ENCODE measurements at places on chromosomes 13 and 19.
A peak's percentile ranks its signal among the peaks of the same experiment; 100 is the strongest.

- no peak for DNase-seq
Measured at GRCh38 chr13:79387853-79388252, 18.2 kb downstream of the RBM26 start.

- DNase-seq: no peak
Measured at GRCh38 chr13:24460256-24460655, 52.3 kb downstream of the PARP4 start.

DNA sequence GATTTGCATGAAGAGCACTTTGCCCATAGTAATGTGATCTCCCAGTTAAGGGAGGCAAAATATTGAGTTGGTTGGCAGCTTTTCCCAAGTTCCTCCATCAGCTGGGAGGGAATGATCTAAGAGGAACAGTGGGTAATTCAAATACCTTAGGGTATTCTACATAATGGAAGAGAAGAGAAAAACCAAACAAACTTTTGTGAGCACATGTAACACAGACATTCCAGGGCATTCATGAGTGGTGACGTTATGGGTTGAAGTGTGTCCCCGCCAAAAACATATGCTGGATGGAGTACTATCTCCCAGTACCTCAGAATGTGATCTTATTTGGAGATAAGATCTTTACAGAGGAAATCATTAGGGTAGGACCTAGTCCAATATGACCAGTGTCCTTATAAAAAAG, 220.1 kb downstream of the FOXO1 start:
- DNase-seq: no peak

GRCh38 chr13:43307921-43308433, 284.6 kb downstream of the DNAJC15 start:
- DNase-seq: peak; percentile 77

GRCh38 chr13:21055511-21056045, 5.8 kb downstream of the LATS2 start:
- no peak for DNase-seq

- DNase-seq: peak; percentile 18
Measured at GRCh38 chr13:51919531-51919930, 57.8 kb downstream of the CCDC70 start.

GRCh38 chr13:110758195-110758805, 44.8 kb downstream of the ING1 start:
- no peak for DNase-seq

- no peak for DNase-seq
Measured at GRCh38 chr13:113946409-113947181, 27.3 kb downstream of the C13orf46 start.

DNA sequence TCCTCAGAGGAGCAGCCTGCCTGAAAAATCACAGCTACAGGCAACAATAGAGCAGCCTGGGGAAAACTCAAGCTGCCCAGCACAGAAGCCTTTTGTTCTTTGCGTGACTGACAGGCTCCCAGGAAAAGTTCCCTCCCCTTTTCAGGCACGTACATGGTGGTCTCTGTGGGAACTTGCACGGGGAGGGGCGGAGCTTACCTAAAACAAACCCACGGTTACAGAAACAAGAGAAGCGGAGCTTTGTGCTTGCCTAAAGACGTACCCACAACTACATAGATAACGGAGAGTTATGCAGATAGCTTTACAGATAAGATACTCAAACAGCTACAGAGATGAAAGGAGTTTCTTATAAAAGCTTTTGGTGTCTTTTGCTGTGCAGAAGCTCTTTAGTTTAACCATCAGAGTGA, 11.4 kb downstream of the ETFB start:
- DNase-seq: no peak

GRCh38 chr13:23279321-23279720, 98.5 kb downstream of the SGCG start:
- DNase-seq: no peak

- DNase-seq: no peak
Measured at GRCh38 chr19:34468409-34468808, 13.1 kb upstream of the WTIP start.

DNA sequence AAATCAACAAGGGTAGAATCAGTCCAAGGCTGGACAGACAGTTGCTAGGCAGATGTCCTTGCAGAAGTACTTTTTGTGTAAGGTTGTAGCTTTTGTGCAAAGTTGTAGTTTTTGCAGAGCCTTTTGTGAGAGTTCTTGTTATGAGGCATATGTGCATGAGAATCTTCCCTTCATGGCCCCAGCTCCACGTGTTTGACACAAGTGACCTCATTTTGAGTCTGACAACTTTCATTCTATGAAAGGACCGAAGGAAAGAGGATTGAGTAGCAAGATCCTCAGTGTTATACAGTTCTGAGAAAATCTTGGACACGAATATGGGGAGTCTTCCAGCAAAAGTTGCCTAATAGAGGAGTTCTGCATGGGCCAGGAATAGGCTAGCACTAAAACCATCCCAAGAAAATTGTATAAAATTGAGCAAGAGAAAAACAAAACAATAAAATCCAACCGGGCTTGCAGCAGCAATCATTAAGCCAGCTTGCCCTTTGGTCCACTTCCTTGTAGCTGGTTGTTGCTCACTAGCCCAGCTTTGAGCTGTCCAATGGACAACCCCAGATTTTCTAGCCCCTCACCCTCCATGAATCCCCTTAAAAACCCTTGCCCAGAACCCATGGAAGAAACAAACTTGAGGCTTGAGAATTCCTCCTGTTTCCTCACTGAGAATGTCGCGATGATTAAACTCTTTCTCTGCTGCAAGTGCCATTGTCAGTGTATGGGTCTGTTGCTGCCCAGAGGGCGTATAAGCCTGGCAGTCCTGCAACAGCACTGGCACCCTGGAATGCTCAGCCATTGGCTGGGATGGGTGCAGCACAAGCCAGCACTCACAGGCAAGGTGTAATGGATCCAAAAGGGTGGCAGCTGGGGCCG, 6.5 kb downstream of the EPSTI1 start:
- DNase-seq: no peak

DNA sequence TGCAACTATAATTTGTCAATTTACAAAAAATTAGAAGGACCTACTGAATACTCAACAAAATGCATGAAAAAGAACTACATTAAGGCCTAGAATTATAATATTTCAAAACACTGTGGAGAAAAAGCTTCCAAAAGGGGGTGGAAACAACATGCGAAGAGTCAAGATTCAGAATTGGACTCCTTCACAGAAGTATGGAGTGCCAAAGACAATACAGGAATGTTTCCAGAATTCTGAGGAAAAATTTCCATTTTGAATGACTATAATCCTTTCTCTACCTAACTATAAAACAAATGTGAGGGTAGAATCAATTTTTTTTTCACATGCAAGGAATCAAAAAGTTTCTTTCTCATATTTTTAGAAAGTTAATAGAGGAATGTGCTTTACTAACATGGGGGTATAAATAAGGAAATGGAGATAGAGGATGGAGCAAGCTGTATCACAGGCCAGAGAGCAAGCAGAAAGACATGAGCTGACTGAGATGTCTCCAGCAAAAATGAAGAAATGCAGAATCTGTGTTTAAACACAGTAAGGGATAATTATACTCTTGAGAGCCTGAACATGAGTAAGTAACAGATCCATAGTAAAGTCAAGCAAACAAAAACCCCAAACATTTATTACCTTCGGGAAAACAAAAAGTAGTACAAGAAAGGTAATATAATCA, 39.5 kb upstream of the SMAD9 start:
- DNase-seq: no peak

DNA sequence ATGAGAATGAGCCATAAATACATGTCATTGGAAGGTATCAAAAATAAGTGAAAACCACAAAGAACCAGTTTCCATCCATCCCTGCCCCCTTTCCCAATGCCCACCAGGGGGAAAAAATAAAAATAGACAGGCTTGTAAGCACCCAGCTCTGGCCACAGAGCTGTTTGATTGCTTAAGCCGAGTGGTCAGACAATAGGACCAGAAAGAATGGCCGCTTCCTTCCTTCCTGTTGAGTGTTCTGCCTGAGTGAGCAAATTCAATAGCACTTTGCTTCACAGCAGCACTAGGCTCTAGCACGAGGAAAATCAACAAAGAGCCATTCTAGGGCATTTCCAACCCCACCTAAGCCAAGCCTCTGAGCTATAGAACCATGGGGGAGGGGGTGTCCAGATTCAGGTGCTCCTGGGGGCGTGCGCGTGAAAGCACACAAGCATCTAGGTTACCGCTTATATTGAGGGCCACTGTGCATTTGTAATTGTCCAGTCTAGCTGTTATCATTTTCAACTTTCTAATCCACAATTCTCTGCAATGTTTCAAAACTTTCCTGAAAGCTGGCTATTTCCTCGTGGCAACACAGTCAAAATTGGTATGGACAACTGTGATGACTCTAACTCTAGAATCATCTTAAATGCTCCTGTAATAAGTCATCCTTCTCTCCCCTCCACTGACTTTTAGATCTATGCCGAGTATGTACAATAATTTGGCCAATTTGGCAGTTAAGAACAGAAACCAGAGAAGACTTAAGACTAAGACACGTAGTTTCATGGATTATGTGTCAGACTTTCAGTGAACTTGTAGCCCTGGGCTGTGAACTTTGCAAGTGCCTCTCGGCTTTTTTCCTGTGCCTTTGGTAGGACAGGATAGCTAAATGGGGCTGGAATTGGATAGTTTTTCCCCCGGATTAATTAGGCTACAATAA, 64.3 kb downstream of the SPRY2 start:
- peak; percentile 59 for DNase-seq

DNA sequence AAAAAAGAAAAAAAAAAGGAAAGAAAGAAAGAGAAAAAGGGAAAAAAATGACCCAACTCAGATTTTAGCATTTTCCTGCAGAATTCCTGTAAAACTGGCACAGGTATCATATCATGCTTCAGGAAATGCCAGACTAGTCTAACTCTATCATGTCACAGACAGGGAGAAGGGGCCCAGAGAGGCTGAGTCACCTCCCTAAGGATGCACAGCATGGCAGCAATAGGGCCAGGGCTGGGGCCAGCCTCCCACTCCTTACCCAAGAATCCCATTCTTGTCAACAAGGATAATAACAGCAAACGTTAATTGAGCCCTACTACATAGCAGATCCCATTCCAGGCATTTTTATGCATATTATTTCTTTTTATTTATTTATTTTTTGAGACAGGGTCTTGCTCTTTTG, 8.5 kb downstream of the GPR4 start:
- no peak for DNase-seq

GRCh38 chr19:45901912-45902650, at the start of gene MYPOP:
Gene MYPOP (minus strand): TSS chr19:45902613. CDS start chr19:45901773, 840 bp downstream.
- DNase-seq: peak; percentile 49

DNA sequence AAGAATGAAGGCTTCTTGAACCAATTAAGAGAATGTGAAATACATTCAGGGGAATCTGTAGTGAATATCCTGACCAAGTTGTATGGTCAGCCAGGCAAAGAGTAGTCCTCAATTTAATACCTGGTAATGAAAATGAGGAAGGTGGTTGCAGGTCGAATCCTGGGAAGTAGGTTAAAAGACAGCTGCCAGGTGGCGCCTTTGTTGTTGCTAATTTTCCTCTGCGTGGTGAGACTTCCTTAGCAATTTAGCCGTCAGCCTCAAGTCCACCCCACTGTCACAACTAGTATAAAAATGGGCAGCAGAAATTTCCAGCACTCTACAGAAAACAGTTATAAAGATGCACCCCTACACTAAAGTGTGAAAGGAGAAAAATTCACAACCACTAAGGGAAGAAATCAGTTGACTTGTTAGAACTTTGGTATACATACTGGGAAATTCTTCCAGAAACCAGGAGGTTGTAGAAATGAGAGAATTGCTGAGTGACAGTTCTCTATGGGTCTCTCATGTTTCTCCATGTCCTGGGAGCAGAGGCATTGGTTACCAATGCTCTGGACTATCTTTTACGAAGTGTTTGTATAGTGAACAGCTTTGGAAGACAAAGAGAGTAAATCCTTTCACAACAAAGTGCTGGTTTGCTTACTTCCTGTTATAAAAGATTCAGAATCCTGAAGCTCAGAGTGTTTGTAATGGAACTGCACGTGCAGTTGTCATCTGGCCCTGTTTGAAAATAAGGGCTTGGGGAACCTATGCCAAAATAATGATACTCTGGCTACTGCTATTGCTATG, 235.9 kb downstream of the NHLRC3 start:
- DNase-seq: peak; percentile 3

DNA sequence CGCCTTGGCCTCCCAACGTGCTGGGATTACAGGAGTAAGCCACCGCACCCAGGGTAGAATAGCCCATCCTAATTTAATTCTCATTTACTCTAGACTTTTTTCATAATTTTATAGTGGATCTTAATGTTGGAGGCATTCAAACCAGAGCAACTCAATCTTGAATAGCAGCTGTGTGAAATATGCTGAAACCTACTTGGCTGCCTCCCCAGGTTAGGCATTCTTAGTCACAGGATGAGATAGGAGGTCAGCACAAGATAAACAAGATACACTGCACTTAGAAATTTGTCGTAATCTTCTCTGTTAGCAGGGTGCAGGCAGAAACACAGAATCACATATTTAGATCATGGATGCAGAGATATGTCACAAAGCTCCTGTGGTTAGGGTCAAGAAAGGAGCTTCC, 2.7 kb upstream of the ZNF43 start:
- DNase-seq: no peak

DNA sequence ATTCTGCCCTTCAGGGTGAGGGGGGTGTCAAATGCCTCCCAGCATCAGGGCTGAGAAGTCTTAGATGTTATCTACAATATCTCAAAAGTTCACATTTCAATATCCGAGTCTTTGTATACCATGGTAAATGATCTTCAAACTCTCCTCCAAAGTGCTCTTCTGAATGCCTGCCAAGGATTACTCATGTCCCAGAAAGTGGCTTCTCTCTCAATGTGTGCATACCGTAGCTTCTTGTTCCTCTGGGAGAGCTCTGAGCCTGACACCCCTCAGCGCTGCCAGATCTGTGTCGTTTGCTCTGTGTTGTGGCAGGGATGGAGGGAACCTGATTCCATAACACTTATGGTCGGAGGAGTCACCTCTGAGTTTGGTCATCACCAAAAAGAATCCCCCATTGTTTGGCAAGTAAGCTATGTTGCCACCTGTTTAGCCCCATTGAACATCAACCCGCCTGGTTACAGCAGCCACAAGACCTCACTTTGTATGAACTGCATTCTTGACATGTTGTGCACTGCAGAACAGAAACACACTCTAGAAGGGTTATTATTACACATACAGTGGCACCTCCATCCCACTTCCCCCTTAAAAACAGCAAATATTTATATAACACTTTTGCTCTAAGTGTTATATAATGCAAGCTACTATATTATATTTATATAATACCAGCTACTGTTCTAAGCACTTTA, 163.1 kb upstream of the MIR17HG start:
- no peak for DNase-seq

DNA sequence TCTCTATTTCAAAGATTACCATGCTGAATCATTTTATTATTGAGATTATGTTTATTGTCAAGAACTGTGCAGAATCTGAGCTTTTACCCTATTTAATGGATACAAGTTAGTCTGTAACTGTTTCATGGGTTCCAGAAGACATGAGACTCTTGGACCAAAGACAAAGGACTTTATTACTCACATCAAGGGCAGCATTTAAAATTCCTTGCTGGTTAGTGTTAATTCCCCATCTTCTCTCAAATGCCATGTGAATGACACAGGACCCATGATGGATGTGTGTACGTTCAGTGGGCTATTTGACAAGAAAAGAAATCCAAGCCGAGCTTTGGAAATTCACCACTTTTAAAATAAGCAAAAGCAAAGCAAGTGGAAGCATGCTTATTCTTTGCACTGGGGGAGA, 139.9 kb downstream of the PCDH20 start:
- DNase-seq: no peak

- no peak for DNase-seq
Measured at GRCh38 chr13:46631179-46631542, 78.2 kb downstream of the LRCH1 start.

- no peak for DNase-seq
Measured at GRCh38 chr13:65889368-65889767, 1340.8 kb downstream of the PCDH9 start.
